Left cardiac atrium (tissue), 4 donors: ENCODE measurements at places on chromosomes 2 and 18. TPM values are rescaled to one million over a fixed set of nuclear protein-coding genes. Genes with fewer than 3 reads are reported as not detected.

The GPAT2 gene
- total RNA-seq: 6.8 TPM

The CASP8 gene
- total RNA-seq: 5.4 TPM

The RAB27B gene
- total RNA-seq: 1.0 TPM

The DIS3L2 gene
- 18.6 TPM for total RNA-seq

The PRSS56 gene
- 0.16 TPM for total RNA-seq

The PROKR1 gene
- total RNA-seq: not detected
